ENCODE measurements at places on chromosomes 6 and 20. TPM values are rescaled to one million over a fixed set of nuclear protein-coding genes. Genes with fewer than 3 reads are reported as not detected.

Gene LAMA5
- total RNA-seq: 38.8 TPM

GRCh38 chr6:125528621-125529041, 220.8 kb upstream of the HEY2 start:
- DNase-seq: peak; percentile 50

DNA sequence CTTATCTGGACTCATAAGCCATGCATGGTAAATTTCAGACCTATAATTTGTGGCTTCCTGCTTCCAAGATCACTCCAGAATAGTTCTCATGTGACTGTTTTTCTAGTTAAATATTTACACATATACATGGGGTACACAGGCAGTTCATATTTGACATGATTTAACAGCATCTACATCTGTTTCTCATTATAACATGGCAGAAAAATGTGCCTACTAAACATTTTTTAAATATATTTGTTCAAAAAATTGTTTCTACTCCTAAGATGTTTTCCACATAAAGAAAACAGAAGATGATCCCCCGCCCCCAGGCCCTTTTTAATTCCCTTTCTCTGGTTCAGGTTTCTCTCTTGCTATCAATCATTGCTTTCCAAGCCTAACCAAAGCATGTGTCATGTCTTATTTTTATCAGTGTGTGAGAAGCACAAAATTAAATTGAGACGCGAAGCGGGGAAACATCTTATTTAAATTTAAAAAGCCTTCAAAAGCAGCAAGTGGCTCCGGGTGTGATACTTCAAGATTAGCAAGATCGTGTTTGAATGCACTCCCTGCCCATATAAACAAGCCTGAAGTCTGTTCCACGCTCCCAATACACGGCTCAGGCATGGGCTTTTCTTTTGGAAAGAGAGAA, 37.3 kb downstream of the IPCEF1 start:
- DNase-seq: no peak

DNA sequence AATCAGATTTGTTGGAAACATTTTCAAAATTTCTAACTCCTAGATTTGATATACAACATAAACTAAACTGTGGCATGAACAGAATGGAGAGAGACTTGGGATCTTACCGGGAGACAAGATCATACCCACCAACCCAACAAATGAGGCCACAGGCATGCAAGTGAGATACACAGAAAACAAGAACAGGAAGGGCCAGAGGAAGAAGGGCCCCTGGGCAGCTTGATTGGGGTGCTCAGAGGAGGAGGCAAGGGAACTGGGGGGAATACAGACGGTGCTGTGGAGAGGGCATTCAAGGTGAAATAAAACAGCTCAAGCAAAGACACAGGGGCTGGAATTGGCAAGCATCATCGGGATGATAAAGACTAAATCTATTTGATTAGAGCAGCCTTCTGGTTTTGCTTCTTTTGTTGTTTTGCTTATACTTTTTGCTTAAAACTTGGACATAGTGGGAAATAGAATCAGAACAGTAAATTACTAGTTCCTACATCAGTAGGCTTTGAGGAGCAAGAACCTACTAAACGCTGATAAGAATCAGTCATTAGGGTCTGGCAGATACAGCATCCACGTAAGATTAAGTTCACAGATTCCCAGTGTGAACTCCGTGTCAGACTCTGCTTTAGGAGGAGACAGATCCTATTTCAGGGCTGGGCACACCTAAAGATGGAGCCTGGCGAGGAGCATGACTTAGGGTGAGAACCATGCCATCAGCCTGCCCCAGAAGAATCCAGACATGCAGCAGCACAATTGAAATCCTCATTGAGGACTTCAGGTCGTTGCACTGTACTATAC, 3.5 kb upstream of the RAMACL start:
- no peak for DNase-seq

DNA sequence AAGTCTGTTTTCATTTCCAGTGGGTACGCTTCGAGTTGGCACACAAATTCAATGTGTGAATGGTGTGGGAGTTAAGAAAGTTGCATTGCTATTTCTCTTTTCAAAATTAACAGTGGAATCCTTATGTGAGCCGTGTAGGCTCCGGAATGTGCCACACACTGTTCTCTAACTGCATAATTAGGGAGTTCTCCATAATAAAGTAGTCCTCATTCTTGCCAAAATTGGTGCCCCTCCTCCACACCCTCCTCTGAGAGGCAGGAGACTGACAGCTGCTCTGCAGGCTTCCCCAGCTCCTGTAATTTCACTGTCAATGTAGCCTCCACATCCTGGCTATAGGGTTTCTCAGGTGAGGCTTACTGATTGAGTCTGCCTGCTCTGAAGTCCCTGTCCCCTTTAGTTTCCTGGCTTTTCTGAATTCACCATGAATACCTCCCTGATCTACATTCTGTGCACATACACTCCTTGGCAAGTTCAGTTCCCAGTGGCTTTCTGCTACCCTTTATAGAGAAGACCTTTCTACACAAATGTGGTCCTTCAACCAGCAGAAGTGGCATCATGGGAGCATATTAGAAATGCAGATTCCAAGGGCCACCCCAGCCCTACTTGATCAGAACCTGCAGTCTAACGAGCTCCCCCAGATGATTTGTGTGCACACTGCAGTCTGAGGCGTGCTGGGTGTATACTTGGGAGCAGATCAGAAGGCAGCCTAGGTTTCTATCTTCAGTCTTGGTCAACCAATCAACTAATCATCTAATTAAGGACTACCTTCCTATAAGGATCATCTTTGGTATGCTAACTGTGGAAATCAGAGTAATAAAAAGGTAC, 19.9 kb upstream of the CCN6 start:
- no peak for DNase-seq

DNA sequence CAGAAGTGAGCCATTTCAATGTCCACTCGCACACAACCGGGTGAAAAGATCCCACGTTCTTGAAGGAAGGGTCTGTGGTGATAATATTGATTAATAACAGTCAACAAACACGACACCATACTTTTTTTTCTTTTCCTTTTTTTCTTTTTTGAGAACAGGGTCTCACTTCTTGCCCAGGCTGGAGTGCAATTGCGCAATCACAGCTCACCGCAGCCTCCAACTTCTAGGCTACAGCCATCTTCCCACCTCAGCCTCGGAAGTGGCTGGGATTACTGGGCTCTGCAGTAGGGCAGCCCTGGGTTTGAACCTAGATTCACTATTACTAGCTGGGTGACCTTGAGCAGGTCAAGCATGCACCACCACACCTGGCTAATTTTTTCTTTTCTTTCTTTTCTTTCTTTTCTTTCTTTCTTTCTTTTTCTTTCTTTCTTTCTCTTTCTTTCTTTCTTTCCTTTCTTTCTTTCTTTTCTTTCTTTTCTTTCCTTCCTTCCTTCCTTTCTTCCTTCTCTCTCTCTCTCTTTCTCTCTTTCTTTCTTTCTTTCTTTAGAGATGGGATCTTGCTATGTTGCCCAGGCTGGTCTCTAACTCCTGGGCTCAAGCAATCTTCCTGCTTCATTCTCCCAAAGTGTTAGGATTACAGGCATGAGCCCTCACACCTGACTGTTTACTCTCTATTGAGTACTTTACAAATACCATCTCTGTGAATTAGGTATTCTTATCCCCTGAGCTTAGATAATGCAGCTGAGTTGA, 123.9 kb downstream of the SNX5 start:
- DNase-seq: no peak

Gene PRDM13
- 0.14 TPM for total RNA-seq

Gene SPATS1
- not detected for total RNA-seq

DNA sequence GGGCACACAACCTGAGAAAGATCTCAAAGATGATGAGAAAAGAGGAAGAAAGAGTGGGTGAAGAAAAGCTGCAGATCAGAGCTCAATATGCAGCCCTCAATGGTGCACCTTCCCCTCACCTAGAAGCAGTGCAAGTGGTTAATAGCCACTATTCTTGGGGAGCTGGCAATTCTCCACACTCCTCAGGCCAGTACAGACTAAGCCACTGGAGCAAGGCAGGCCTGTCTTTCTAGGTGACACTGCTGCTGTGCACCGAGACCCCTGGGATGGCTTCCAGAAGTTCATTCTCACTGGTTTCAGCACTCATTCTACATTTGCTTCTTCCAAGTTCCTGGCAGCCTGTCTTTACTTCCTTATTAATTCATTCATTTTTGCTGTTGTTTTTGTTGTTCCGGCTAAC, 973.3 kb downstream of the KIF16B start:
- DNase-seq: no peak

Gene GLP1R
- 0.89 TPM for total RNA-seq

DNA sequence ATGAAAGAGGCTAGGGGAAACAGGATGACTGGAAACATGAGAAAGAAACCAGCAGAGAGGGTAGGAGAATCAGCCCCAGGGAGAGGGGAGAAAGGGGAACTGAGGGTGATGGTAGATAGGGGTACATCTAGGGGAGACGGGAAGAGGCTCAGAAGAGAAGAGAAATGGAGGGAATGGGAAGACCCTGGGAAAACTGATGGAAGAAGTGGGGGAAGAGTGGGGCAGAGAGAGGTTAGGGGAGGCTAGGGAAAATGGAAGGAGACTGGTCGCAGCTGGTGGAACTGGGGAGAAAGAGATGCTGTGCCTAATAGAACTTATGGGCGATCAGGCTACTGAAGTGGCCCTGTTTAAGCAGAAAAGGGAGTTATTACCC, 548 bp downstream of the PROCR start:
- DNase-seq: no peak

Gene TMEM200A
- 2.9 TPM for total RNA-seq

- DNase-seq: no peak
Measured at GRCh38 chr6:24959319-24959718, 23.6 kb upstream of the RIPOR2 start.

- no peak for DNase-seq
Measured at GRCh38 chr6:105900125-105900937, 185.8 kb upstream of the PRDM1 start.

GRCh38 chr20:24991897-24992486, 559 bp downstream of the APMAP start:
- DNase-seq: no peak

- DNase-seq: no peak
Measured at GRCh38 chr6:24445704-24446103, 43.0 kb downstream of the MRS2 start.

Gene FAM209A
- 0.50 TPM for total RNA-seq

GRCh38 chr20:19211661-19212468, 577 bp upstream of the SLC24A3 start:
- DNase-seq: peak; percentile 18

DNA sequence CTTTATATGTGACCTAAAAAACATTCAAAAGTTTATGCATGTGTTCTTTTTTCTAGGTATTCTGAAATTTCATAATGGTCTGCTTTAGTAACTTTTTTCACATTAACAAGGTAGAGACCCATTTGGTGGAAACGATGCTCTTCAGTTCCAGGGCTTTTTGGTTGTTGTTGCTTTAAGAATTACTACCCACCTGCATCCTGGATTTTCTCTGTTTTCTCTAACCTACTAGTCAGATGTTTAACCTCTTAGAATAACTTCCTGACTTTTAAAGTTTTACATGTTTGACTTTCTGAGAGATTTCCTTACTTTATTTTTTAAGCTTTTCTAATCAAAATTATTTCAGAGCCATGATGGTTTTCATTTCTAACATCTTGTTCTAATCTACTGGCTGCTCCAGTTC, 14.9 kb downstream of the TULP4 start:
- DNase-seq: no peak

DNA sequence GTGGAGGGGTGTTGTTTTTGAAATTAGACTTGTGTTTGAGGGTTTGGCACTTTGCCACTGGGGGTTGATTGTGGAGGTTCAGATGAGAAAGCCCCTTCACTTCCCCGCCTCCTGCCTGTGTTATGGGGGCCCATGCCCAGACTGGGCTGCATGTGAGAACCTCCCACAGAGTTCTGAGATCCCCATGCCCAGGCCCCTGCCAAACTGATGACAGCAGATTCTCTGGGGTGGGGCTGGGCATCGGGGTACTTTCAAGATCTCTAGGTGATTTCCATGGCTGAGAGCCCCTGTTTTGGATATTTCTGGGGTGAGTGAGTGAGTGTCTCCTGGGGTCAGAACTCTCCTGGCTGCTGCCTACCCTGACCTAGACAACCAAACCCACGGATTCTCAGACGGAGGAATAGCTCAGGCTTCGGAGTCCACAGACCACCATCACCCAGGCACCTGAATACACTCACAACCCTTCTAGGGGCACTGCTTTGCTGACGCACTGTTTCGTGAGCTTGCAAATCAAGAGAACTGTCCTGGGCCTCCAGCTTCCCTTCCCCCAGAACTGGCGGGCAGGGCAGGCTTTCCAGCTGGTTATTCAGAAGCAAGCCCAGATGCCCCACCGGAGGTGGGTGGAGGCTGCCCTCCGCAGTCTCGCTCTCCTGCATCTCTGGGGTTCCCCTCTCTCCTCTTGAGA, 6.3 kb downstream of the BCAS1 start:
- no peak for DNase-seq

Gene MATN4
- total RNA-seq: not detected

Gene SAPCD1
- 25.1 TPM for total RNA-seq

- DNase-seq: no peak
Measured at GRCh38 chr6:91879386-91879995, 1292.6 kb upstream of the MAP3K7 start.

Gene ZC3H12D
- 0.14 TPM for total RNA-seq

- no peak for DNase-seq
Measured at GRCh38 chr6:24272148-24272547, 85.7 kb downstream of the DCDC2 start.

- DNase-seq: no peak
Measured at GRCh38 chr6:151109361-151109760, 130.4 kb upstream of the AKAP12 start.

Gene CNBD2
- total RNA-seq: 5.6 TPM

Gene HLA-DOA
- 1.7 TPM for total RNA-seq

DNA sequence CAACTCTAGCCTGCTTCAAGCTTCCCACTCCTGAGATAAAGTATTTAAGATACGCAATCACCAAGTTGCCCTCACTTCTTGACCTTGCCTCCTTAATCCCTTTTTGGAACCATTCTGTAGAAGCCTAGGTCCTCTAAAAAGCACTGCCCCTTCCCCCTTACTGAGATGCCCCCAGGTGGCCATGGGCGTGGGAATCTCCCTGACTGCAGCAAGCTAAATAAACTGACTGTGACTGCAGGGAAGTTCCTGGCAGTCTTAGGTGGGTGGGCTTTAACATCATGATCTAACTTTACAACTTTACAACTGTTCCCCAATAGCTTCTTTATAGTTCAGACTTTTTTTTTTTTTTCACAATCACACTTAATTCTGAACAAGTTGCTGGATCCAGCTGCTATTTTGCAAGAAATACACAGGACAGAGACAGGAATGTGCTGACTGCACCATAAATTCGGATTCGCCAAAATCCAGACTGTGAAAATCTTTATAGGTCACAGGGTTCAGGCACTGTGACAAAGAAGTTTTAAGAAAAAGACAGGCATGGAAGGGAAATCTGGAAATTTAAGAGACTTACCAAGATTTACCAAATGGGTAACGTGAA, 344.2 kb upstream of the SULF2 start:
- no peak for DNase-seq

GRCh38 chr6:7809346-7809745, 83.4 kb downstream of the BMP6 start:
- no peak for DNase-seq

Gene BNIP5
- not detected for total RNA-seq

GRCh38 chr6:143078468-143079324, 18.0 kb downstream of the AIG1 start:
- no peak for DNase-seq

GRCh38 chr20:53085720-53086119, 113.6 kb downstream of the TSHZ2 start:
- DNase-seq: no peak

DNA sequence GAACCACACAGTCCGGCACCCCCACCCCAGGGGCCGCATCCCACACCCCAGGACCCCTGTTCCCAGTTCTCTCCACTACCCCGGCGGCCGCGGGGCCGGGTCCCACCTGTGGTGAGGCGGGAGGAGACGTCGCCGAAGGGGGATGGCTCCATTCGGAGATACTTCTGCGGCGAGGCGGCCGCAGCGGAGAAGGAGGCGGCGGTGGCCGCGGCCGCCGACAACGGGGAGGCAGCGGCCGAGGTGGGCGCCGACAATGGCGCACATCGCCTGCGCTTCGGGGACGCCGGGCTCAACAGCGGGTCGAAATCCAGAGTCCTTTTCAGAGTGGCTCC, 723 bp downstream of the AKIRIN2 start:
- peak; percentile 39 for DNase-seq
